ENCODE measurements at places on chromosomes 5 and 9.

- no peaks in the 10 kb centered on the region for H3K36me3 ChIP-seq
- H3K4me3 ChIP-seq, result no peak overlapping the region
- H3K27me3 ChIP-seq, result peaks cover 35% of the 10 kb centered on the region
- H3K27ac ChIP-seq, result no peak overlapping the region
- no peak for DNase-seq
These were observed 185.5 kb downstream of the HSD17B3 start for GRCh38 chr9:96116275-96117064.

- no peaks in the 10 kb centered on the region for H3K27me3 ChIP-seq
- H3K27ac ChIP-seq, result no peak overlapping the region
- H3K4me3 ChIP-seq, result no peak overlapping the region
- H3K36me3 ChIP-seq, result peaks cover 3% of the 10 kb centered on the region
These were observed 4.9 kb upstream of the IFNA21 start for GRCh38 chr9:21171351-21171750.

GRCh38 chr9:95215336-95215898, 102.1 kb downstream of the FANCC start:
- H3K27me3 ChIP-seq, result no peaks in the 10 kb centered on the region
- DNase-seq, result no peak
- H3K4me3 ChIP-seq, result no peak overlapping the region
- no peak overlapping the region for H3K27ac ChIP-seq
- H3K4me1 ChIP-seq, result peaks cover 2% of the 10 kb centered on the region

DNA sequence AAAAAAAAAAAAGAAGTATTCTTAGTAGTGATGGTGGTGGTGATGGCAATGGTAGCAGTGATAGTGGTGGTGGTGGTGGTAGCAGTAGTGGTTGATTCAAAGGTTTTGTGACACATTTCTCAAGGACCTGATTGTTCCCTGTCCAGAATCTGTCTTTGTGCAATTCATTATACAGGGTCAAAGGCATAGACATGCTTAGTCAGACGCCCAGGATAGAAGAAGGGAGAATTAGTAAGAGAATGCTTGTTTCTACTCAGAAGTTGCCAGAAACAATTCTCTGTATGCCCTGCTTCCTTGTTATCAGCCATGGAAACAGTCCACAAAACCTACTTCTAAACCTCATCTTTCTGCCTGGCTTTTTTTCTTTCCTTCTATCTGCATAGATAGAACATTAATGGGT, 89.4 kb downstream of the SLC44A1 start:
- no peaks in the 10 kb centered on the region for H3K4me1 ChIP-seq
- H3K27ac ChIP-seq, result no peak overlapping the region
- H3K27me3 ChIP-seq, result no peaks in the 10 kb centered on the region
- DNase-seq, result no peak
- no peak overlapping the region for H3K4me3 ChIP-seq

- H3K4me1 ChIP-seq, result no peaks in the 10 kb centered on the region
- no peaks in the 10 kb centered on the region for H3K36me3 ChIP-seq
- H3K27me3 ChIP-seq, result no peaks in the 10 kb centered on the region
- no peak overlapping the region for H3K4me3 ChIP-seq
- DNase-seq, result no peak
These were observed 801.5 kb downstream of the NR2F1-AS1 start for GRCh38 chr5:92779536-92779935.

DNA sequence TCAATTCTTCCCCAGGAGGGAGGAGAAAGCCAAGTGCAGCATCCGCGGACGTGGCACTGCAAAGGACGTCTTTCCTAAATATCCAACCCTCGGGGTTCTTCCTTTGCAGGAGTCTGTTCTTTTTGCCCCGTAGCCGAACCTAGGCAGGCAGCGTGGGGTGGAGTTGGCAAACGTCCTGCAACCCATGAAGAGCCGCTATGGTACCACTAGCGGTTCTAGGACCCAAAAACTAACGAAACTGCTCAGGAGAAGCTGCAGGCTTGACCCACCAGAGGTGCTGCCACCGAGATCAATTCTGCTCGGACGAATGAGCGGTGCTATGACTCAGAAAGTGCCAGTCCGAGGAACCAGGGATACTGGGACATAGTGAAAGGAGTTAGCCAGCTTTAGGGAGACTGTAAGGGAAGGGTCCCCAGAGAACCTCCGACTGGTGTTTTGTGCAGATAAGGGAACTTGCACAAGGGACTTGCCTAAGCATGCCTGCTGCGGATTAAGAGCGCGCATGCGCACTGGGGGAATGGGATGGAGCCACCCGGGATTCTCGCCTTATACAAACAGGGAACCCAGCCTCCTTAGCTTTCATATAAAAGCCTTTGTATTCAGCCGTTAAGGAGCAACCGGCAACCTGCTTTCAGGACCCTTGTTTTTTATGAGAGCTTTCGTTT, 32.7 kb downstream of the ANXA2R start:
- peaks cover 51% of the 10 kb centered on the region for H3K36me3 ChIP-seq
- no peaks in the 10 kb centered on the region for H3K27me3 ChIP-seq
- peak overlapping the region; percentile 91 for H3K4me3 ChIP-seq

DNA sequence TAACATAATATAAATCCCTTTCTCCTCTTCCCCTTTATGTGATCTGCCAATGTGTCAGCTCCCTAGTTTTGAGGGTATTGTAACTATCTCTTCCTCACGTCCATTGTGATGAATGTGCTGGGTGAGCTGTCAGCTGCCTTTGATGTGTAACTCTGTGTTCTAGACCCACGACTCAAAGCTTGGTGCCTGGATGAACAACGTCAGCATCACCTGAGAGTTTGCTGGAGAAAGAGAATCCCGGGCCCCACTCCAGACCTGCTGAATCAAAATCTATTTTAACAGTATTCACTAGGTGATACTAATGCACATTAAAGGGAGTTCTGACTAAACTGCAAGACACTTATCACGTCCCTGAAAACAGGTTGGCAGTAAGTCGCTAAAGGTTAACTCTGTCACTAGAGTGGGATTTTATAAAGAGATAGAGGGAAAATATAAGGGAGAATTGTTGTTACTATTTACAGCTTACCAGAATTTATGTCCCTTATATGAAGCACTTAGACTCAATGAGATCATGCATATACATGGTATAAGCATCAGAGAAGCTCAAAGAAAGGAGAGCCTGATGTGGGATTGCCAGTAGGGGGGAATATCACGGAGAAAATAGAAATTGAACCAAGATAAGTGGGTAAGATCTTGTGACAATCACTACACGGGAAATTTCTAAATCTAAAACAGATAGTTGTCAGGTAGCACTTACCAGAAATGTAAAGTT, 423.8 kb upstream of the SLC30A5 start:
- H3K4me3 ChIP-seq, result no peak overlapping the region
- H3K4me1 ChIP-seq, result peaks cover 2% of the 10 kb centered on the region
- no peak for DNase-seq
- no peaks in the 10 kb centered on the region for H3K36me3 ChIP-seq

DNA sequence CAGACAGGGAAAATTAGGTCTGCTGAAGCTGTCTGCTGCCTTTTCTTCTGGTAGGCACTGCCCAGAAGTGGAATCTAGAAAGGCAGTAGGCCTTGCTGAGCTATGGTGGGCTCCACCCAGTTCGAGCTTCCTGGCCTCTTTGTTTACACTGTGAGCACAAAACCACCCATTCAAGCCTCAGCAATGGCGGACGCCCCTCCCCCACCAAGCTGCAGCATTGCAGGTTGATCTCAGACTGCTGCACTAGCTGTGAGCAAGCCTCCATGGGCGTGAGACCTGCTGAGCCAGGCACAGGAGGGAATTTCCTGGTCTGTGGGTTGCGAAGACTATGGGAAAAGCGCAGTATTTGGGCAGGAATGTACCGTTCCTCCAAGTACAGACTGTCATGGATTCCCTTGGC, 18.5 kb downstream of the AGTPBP1 start:
- H3K36me3 ChIP-seq, result no peaks in the 10 kb centered on the region
- H3K27me3 ChIP-seq, result no peaks in the 10 kb centered on the region
- H3K27ac ChIP-seq, result peak overlapping the region; percentile 89
- DNase-seq, result peak; percentile 60

DNA sequence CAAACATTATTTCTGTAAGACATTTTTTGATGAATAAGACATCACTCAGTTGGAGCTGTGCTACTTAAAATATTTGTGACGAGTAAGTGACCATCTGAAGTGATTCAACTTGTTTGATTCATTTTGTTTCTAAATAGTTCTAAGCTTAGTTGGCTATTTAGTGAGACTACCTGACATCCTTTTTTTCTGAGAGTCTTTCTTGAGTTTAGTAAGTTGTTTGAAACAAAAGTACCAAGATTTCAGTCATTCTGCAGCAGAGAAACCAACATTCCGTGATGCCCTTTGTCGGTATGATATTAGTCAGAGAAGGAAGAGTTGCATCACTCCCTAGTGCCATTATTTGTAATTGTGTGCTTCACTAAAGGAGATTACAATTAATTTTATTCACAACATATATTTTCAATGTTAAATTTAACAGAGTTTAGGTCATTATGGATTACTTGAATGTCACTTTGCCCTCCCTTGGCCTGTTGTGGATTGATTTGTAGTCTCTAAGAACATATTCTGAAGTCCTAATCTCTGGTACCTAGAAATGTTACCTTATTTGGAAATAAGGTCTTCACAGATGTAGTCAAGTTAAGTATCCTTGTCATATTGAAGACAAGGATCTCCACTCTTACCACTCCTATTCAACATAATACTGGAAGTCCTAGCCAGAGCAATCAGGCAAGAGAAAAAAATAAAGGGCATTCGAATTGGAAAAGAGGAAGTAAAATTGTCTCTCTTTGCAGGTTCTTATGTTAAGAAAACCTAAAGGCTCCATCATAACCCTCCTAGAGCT, 212.2 kb downstream of the PCSK1 start:
- peaks cover 5% of the 10 kb centered on the region for H3K27me3 ChIP-seq
- no peak overlapping the region for H3K4me3 ChIP-seq
- DNase-seq, result no peak

- H3K27ac ChIP-seq, result no peak overlapping the region
- no peak overlapping the region for H3K4me3 ChIP-seq
- no peak for DNase-seq
- H3K27me3 ChIP-seq, result no peaks in the 10 kb centered on the region
These were observed 137.8 kb downstream of the CEMIP2 start for GRCh38 chr9:71630377-71630995.

DNA sequence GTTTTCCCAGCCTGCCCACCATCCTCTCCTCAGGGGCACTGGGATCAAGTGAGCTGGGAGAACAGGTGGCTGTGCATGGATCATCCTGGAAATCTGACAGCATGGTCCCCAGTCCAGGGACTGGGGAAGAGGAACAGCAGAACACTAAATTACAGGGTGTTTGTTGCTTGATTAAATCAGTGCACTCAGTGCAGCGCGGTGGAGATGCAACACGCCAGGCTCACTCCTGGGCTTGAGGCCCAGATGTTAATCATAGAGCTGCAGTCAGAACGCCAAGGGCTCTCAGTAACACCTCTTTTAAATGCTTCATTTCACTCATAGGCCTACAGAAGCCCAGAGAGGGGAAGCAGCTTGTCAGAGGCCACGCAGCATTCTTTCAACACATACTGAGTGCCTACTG, 14.2 kb upstream of the LARP1 start:
- peaks cover 9% of the 10 kb centered on the region for H3K27me3 ChIP-seq
- DNase-seq, result no peak
- no peak overlapping the region for H3K4me3 ChIP-seq
- no peaks in the 10 kb centered on the region for H3K36me3 ChIP-seq
- H3K4me1 ChIP-seq, result no peaks in the 10 kb centered on the region
- H3K27ac ChIP-seq, result peak overlapping the region; percentile 26

DNA sequence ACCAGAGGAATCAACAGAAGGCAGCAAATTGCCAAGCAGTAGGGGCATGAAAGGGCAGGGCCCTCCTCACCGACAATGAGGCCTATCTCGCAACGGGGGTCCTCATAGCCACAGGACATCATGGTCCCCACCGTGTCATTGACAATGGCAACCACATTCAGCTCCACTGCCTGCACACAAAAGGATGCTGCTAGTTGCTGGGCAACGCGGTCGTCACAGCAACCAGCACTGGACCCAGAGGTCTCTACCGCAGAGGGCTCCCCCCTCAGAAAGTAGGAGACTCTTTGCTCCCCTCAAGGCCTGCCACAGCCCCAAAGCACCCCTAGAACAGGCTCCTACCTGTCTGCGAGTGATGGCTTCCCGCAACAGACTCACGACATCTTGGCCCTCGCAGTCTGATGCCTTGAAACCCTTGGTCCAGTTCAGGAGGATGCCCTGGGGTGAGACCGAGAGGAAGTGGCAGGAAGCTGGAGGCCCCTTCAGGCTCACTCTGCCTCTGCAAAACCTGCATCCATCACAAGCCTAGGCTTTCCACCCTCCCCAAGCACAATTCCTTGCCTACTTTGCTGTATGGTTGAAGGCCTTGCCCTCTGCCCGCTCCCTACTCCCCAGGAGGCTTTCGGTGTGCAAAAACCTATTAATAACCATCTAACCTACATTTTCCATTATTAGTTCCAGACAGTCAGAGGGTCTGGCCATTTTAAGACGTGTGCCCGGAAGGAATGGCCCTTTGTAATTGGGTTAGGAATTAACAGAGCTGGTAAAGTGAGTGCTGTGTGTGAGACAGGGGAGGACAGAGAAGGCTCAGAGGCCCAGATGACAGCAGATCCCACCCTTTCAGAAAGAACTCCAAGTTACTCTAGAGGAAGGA, 15.2 kb downstream of the HK3 start:
- peaks cover 4% of the 10 kb centered on the region for H3K36me3 ChIP-seq
- no peak overlapping the region for H3K27ac ChIP-seq
- peaks cover 55% of the 10 kb centered on the region for H3K27me3 ChIP-seq
- no peak overlapping the region for H3K4me3 ChIP-seq
- H3K4me1 ChIP-seq, result peaks cover 4% of the 10 kb centered on the region
- no peak for DNase-seq

- no peaks in the 10 kb centered on the region for H3K4me1 ChIP-seq
- DNase-seq, result no peak
- no peak overlapping the region for H3K27ac ChIP-seq
- no peaks in the 10 kb centered on the region for H3K27me3 ChIP-seq
These were observed 28.6 kb downstream of the FKBP15 start for GRCh38 chr9:113192455-113192854.

DNA sequence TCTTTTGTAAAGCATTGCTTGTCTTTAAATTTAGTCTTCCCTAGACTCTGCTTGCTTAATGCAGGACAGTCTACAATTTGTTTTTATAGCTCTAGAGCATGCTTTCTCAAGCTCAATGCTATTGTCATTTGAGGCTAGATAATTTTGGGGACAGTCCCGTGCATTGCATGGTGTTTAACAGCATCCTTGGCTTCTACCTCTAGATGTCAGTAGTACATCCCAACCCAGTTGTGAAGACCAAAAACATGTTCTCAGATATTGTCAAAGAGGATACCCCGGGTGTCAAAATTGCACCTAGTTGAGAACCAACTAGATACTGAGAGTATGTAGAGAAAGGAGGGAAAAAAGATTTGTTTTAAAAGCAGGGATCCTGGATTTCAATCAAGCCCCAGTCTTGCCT, 277.5 kb downstream of the CEMIP2 start:
- peaks cover 46% of the 10 kb centered on the region for H3K27me3 ChIP-seq
- H3K4me3 ChIP-seq, result no peak overlapping the region
- H3K27ac ChIP-seq, result no peak overlapping the region
- H3K4me1 ChIP-seq, result no peaks in the 10 kb centered on the region
- peaks cover 4% of the 10 kb centered on the region for H3K36me3 ChIP-seq
- DNase-seq, result no peak

- no peak overlapping the region for H3K4me3 ChIP-seq
- peaks cover 5% of the 10 kb centered on the region for H3K4me1 ChIP-seq
- H3K27ac ChIP-seq, result no peak overlapping the region
- no peaks in the 10 kb centered on the region for H3K36me3 ChIP-seq
- no peak for DNase-seq
These were observed 235.0 kb downstream of the ROR2 start for GRCh38 chr9:91714874-91715615.

GRCh38 chr9:15509931-15510788, 610 bp downstream of the PSIP1 start:
- peaks cover 40% of the 10 kb centered on the region for H3K4me1 ChIP-seq
- H3K27ac ChIP-seq, result peak overlapping the region; percentile 99

Measured in effector memory CD8-positive, alpha-beta T cell (primary cell).